ENCODE measurements at places on chromosomes 3 and 15.

GRCh38 chr3:159825216-159825854, 163.3 kb upstream of the IL12A start:
- no peak for DNase-seq

DNA sequence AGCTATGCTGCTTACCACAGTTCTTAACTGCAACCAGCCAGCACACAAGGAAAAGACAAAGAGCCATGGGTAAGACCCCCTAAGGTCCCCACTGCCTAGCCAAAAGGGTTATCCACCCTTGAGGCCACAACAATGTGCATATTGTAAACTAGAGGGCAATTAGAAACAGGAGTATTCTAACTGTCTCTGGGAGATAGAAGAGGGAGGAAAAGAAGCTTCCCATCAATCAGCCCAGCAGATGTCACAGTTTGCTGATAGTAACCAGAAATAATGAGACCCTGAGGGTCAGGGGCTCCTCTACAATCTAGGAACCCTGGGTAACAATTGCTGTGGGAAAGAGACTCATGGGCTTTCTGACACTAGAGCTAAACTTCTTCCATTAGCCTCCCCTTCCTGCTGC, 20.6 kb upstream of the IFT57 start:
- DNase-seq = no peak

GRCh38 chr15:58214591-58215340, 76.6 kb downstream of the AQP9 start:
- DNase-seq = no peak

DNA sequence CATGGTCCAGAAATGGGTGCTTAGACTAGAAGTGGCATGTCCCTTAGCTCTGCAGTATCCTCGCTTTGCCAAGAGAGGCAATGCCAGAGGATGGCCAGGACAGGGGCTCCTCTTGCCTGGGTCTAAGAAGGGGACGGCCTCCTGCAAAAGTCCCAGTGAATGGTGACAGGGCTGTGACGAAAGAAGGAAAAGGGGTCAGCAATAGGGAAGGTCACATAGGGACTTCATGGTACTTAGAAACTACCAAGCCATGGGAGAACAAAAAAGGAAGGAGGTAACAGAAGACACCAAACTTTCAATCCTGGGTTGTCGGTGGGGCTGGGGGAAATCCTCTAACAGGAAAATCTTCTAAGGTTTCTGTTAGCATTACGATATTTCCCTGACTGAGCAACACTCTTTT, 36.2 kb upstream of the ATOSA start:
- DNase-seq = no peak

GRCh38 chr3:112136959-112137693, 4.1 kb upstream of the GCSAM start:
- no peak for DNase-seq

DNA sequence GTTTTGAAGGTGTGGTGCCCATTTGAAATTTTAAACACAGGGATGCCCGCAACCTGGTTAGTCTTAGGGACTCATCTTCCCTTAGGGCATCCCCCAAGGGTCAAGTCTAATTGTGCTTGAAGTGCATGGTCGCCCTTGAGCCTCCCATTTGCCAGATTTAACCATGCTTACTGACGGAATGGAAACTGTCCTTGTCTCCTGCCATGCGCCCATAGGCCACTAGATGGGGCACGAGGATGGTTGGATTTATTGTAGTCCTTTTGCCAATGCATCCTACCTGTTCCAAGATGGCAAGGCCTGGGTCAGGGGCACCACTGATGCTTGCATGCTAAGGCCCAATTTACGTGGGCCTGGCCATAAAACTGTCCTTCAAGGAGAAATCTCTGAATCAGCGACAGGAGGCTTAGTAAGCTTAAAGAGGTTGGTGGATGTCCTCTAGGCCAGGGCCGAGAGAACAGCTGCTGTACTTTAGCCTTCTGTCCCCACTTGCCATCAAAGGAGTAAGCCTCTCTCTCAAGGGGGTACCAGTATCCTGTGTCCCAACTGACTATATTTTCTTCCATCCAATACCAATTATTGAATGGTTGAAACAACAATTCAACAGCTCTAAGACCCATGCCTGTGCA, 355.4 kb downstream of the OTOL1 start:
- no peak for DNase-seq

DNA sequence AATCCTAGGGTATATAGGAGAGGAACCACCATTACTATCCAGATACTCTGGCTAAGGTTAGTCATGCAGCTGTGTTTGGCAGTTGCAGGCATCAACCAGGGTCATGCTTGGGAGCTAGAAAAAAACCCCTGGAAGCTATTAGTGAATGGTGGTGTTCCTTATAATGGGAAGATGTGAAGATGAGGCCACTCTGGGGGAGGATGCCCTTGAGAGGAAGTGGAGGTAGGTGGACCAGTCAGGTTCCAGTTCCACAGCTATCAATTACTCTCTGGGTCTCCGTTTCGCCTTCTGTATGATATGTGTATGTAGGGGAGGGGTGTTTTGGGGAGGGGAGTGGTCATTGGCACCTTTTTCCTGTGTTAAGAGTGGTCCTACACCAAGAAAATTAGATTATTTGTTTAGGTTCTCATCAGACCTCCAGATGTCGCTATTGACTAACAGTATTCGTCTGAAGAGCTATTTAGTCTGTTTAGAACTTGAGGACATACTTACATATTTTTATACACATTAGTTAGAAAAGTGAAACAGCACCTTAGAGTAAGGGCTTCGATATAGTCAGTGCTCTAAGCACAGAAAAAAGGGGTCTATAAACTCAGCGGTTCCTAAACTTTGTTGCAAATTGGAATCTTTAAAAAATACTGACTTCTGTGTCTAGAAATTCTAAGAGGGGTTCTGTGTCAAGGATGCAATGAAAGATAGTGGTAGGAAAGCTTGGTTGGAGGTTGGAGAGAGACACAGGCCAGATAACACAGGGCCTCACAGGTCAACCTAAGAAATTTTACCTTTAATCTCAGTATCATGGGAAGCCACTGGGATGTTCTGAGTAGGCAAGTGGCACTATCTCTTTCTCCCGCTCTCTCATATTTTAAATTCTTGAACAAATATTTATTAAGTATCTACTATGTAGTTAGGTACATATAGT, 9.1 kb upstream of the HPS3 start:
- DNase-seq = no peak

DNA sequence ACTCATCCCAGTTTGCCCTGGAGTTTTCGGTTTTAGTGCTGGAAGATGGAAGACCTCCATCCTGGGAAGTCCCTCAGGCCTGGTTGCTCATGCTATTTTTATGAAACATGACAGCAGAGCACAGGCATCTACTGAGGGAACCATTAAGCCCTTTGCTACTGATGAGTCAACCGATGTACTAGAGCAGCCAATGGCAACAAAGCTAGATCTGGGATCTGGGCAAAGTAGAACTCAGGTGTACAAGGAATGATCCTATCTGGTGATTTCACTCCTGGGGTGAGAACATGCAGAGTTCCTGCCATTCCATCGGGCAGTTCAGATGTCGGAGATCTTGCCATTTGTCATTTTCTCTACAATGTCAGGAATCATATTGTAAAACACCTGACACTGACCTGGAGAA, 166.2 kb upstream of the NSMCE3 start:
- no peak for DNase-seq

- no peak for DNase-seq
These were observed 748.8 kb upstream of the CCDC54 start for GRCh38 chr3:106628407-106628806.

DNA sequence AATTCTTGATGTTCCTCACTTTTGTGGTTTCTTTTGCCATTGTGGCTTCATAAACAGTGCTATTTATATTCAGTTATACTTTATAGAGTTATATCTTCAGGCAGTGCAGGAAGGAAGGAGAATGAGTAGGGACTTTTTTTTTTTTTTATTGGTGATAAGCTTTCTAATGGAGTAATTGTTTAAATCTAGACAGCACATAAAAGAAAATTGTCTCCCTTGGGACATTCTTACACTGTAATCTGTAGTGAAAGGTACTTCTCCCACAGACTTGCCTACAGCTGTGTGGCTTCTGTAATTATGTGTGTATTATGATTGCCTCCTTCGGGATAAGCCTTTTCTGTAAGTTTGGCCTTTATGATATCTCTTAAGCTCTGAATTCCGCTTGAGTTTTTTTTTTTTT, 41.6 kb downstream of the WDR76 start:
- DNase-seq = no peak

GRCh38 chr3:13401149-13401548, 19.0 kb downstream of the NUP210 start:
- DNase-seq = no peak

DNA sequence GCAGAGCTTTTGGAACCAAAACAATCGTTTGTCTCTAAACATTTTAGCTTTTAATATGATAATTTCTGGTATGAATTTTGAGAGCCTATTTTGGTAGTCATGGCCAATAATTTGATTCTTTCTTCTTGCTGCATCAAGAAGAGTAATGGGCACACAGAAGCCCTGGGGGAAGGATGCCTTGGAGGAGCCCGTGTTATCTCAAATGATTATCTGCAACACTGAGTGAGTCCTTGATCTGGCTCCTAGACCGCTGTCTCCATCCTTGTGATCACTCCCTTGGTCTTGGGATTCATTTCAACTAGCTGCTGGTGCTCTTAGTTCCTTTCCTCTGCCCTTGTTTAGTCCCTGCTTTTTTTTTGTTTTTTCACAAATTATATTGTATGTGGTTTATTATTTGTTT, 77.9 kb upstream of the CCNL1 start:
- no peak for DNase-seq

DNA sequence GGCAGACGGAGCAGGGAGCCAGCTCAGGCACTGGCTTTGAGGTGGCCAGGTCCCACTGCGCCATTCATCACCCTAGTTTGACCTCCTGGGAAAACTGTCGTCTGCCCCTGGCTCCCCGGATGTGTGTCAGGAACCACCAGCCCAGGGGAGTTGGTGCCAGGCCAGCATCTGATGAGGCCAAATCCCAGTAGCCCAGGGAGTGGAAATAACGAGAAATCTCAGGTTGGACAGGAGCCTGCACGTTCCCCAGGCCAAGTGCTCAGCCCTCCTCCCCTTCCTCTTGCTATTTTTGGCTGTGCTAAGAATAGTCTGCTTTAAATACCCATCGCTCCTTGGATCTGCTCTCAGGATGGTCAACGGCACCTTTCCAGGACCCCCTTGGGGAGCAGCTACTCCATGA, 93.1 kb upstream of the RPL32 start:
- DNase-seq = no peak

DNA sequence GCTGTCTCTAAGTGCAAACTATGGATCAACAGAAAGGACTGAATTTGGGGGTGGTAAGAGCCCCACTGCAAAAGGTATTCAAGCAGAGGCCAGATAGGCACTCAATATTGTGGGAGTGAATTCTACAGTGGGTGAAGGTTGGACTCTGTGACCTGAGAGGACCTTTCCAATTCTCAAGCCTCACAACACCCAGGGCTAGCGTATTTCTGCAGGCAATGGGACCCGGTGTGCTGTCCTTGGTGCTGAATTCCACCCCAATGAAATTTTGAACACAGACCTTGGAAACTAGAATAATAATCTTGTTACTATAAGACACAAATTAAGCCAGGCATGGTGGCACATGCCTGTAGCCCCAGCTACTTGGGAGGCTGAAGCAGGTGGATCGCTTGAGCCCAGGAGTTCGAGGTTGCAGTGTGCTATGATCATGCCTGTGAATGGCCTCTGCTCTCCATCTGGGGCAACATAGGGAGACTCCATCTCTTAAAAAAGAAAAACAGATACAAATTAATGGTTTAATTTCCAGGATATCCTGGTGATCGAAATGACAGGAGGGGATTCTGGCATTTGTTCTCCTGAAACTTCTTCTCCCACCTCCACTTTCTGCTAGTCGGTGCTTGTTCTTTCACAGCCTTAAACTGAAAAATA, 135.4 kb downstream of the RAB11A start:
- DNase-seq = no peak

- peak; percentile 78 for DNase-seq
These were observed 93.1 kb downstream of the LRIG1 start for GRCh38 chr3:66407611-66408218.

DNA sequence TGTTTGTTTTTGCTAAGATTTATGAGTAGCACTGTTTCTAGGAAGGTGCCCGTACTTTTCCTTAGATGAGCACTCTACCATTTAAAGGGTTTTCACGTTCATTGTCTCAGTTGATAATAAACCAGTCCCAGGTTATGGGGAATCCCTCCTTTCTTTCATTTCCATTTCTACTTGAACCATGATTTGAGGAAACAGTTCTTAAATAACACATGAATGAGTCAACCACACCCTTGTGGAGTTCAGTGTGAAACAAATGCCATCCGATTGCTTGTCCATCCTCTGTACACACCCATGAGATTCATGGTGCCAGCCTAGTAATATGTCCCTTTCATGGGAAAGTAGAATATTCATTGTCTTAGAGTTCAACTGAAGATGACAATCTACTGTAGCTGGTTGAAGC, 23.1 kb downstream of the CMTM8 start:
- DNase-seq = no peak

DNA sequence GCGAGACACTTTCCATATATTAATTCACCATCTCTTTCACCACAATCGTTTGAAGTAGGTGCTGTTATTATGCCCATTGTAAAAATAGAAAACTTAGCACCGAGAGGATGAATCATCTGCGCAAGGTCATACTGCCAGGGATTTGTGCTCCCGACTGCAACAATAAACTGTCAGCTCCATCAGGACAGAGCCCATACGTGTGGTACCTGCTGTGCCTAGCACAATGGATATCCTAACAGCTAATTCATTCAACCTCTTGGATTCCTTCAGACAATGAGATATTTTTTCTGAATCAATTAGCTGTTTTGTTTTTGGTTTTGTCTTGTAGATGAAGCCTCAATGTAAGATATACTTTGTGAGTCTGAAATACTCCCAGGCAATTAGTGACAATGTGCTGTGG, 32.3 kb upstream of the PROK2 start:
- no peak for DNase-seq

- no peak for DNase-seq
These were observed 225.6 kb upstream of the CRBN start for GRCh38 chr3:3405131-3405530.

- DNase-seq = no peak
These were observed 370.9 kb downstream of the NR2F2 start for GRCh38 chr15:96701443-96701842.

DNA sequence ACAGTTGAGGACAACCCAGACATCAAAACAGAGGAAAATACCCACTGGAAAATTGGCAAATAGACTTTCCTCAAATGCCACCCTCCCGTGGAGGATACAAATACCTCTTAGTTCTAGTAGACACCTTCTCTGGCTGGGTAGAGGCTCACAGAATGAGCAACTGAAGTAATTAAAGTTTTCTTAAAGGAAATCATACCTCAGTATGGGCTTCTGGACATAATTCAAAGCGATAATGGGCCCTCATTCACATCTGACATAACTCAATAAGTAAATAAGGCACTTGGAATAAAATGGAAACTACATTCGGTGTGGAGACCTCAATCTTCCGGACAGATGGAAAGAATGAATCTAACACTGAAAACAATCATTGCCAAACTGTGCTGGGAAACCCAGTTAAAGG, 115.2 kb upstream of the PLCL2 start:
- DNase-seq = no peak
